ENCODE measurements at places on chromosomes 12 and 14. TPM values are rescaled to one million over a fixed set of nuclear protein-coding genes. Genes with fewer than 3 reads are reported as not detected.
A peak's percentile ranks its signal among the peaks of the same experiment; 100 is the strongest.

OR4K2 gene
- not detected for polyA plus RNA-seq

PIANP gene
- polyA plus RNA-seq = 3.4 TPM

C14orf93 gene
- 6.5 TPM for polyA plus RNA-seq

CLEC12A gene
- polyA plus RNA-seq = not detected

IL22 gene
- polyA plus RNA-seq = not detected

- H3K4me1 ChIP-seq = no peaks in the 10 kb centered on the region
- H3K36me3 ChIP-seq = no peaks in the 10 kb centered on the region
These were observed 53.7 kb downstream of the EFCAB11 start for GRCh38 chr14:89900802-89901201.

DNA sequence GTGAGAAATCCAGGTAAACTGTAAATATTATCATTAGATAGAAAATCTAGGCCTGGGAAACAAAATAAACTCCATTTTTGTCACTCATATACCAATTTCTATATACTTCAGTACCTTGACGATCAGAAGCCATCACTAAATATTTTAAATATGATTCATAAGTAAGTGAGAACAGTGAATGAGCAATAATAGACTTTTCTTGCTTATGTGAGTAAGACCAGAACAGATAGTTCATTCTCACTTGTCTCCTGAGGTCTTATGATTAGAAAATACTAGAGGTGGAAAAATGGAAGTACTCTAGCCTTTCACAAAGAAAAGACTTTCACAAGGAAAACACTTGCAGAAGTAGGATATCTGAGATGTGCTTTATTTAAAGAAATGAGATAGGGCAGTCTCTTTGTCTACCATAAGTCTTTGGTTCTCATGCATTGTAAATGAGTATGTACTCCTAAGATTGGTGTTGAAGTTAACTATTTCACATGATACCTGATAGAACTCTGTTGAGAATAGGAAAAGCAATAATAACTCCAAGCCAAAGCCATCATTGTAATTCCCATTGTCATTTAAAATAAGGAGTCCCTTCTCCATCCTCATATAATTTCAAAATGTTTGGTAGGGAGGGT is 10.1 kb upstream of the SMCO3 start:
- no peak overlapping the region for H3K27ac ChIP-seq
- H3K36me3 ChIP-seq = no peaks in the 10 kb centered on the region
- H3K4me3 ChIP-seq = no peak overlapping the region
- no peaks in the 10 kb centered on the region for H3K4me1 ChIP-seq

DNA sequence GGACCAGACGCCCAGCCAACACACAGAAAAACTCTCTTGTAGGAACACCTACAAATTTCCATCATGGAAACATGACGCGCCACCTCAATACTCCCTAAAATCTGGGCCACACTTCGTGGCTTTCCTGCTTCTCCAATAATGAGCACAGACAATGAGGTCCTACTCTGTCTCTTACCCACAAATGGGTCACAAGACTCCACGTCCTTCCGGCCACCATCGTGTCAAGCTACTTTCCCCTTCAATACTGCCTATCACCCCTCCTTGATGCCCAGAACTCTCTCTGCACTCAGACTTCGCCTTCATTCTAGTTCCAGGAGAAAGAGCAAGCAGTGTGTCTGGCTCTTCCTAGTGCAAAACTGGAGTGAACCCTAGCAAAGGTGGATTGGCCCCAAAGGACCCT is 28.1 kb downstream of the SBNO1 start:
- H3K36me3 ChIP-seq = peaks cover 10% of the 10 kb centered on the region
- no peaks in the 10 kb centered on the region for H3K4me1 ChIP-seq
- no peak for DNase-seq
- no peak overlapping the region for H3K27ac ChIP-seq
- no peak overlapping the region for H3K4me3 ChIP-seq

- H3K27ac ChIP-seq = peak within 1 kb of the TSS; percentile 86
- no peaks in the 10 kb centered on the region for H3K27me3 ChIP-seq
- peaks cover 4% of the 10 kb centered on the region for H3K4me1 ChIP-seq
- H3K4me3 ChIP-seq = peak within 1 kb of the TSS; percentile 94
- peak; percentile 89 for DNase-seq
These were observed at the start of gene CALM1 for GRCh38 chr14:90396341-90397339. TSS of gene CALM1 (plus strand) at chr14:90397029. CDS start at chr14:90397231, 202 bp downstream.

GRCh38 chr12:131716282-131716681 is 5.4 kb downstream of the SFSWAP start:
- DNase-seq = no peak
- H3K4me3 ChIP-seq = no peak overlapping the region
- H3K27me3 ChIP-seq = no peaks in the 10 kb centered on the region
- peaks cover 8% of the 10 kb centered on the region for H3K4me1 ChIP-seq

DNA sequence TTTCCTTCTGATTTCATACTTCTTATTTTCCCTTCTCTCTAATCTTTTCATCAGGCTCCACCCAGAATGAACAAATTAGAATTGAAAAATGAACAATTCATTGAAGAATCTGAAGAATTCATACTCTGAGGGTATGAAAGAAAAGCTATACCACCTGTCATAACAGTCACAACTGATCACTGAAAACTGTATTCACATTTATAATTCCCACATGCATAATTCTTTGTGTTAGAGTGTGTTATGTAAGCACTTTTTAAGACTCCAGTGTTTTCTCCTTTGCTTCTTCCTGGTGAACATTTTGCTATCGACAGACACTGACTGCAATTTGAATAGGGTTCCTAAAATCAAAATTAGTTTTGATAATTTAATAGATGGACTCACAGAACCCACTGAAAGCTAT is 271.2 kb downstream of the SLC16A7 start:
- H3K27ac ChIP-seq = no peak overlapping the region
- no peak overlapping the region for H3K4me3 ChIP-seq
- DNase-seq = no peak
- no peaks in the 10 kb centered on the region for H3K36me3 ChIP-seq

DNA sequence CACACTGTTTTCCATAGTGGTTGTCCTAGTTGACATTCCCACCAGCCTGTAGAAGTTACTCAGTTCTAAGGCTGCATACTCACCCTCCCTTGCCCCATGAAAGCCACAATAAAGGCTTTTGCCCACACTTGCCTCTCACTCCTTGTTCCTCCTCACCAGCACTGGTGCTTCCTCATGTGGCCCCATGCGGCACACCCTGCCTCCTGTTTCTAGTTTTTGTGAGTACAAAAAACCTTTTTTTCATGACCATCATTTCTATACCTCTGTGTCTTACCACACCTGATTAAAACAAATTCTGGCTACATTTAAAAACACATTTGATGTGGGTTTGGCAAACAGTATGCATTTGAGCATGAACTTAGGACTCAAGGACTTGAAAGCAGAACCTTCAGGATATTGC is 40.7 kb upstream of the RIN3 start:
- DNase-seq = no peak
- no peaks in the 10 kb centered on the region for H3K27me3 ChIP-seq
- no peak overlapping the region for H3K27ac ChIP-seq
- H3K4me3 ChIP-seq = no peak overlapping the region
- no peaks in the 10 kb centered on the region for H3K36me3 ChIP-seq

GRCh38 chr12:105030820-105031807 is 45.0 kb downstream of the NOPCHAP1 start:
- H3K4me3 ChIP-seq = no peak overlapping the region
- H3K4me1 ChIP-seq = no peaks in the 10 kb centered on the region
- no peaks in the 10 kb centered on the region for H3K27me3 ChIP-seq
- no peaks in the 10 kb centered on the region for H3K36me3 ChIP-seq
- no peak for DNase-seq
- H3K27ac ChIP-seq = no peak overlapping the region

DNA sequence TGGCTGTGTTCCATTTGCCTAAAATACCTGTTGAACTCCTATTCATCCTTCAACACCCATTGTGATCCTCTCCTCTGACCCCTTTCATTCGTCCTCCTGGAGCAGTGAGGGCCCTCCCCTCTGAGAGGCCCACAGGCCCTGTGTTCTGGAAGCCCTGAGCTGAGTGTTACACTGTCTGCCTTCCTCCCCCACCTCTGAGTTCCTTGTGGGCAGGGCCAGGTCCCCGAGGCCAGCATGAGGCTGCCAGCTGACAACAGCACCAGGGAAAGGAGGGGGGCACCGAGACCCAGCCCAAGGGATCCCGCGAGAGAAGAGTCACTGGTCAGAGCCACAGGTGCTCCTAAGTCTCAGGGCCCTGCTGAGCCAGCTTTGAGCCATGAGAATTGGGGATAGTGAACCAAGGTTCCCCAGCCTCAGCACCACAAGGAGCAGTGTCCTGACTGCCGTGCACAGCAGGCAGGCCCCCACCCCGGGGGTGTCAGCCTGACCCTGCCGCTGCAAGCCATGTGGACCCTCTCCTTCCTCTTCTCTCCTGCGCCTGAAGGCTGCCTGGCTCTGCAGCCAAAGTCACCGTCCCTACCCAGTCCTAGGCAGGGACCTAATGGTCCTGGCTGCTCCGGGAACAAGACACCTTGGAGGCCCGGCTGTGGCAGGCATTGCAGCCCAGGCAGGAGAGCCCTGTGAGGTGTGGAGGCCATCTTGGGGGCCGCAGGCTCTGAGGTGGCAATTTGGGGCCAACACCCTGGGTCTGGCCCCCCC is 52.5 kb downstream of the BEGAIN start:
- no peaks in the 10 kb centered on the region for H3K27me3 ChIP-seq
- no peak for DNase-seq
- no peak overlapping the region for H3K27ac ChIP-seq
- H3K4me3 ChIP-seq = no peak overlapping the region
- no peaks in the 10 kb centered on the region for H3K36me3 ChIP-seq
- no peaks in the 10 kb centered on the region for H3K4me1 ChIP-seq

- no peak for DNase-seq
- H3K27ac ChIP-seq = no peak overlapping the region
- no peak overlapping the region for H3K4me3 ChIP-seq
- no peaks in the 10 kb centered on the region for H3K36me3 ChIP-seq
These were observed 2.1 kb downstream of the HELB start for GRCh38 chr12:66304296-66304900.

- H3K27me3 ChIP-seq = no peaks in the 10 kb centered on the region
- H3K27ac ChIP-seq = no peak overlapping the region
- peaks cover 1% of the 10 kb centered on the region for H3K36me3 ChIP-seq
- DNase-seq = no peak
- no peak overlapping the region for H3K4me3 ChIP-seq
These were observed 16.2 kb upstream of the FUT8 start for GRCh38 chr14:65396082-65396910.

GRCh38 chr14:59622631-59623030 is 46.0 kb upstream of the CCDC175 start:
- no peaks in the 10 kb centered on the region for H3K27me3 ChIP-seq
- H3K27ac ChIP-seq = no peak overlapping the region
- H3K4me3 ChIP-seq = no peak overlapping the region
- no peaks in the 10 kb centered on the region for H3K4me1 ChIP-seq

DNA sequence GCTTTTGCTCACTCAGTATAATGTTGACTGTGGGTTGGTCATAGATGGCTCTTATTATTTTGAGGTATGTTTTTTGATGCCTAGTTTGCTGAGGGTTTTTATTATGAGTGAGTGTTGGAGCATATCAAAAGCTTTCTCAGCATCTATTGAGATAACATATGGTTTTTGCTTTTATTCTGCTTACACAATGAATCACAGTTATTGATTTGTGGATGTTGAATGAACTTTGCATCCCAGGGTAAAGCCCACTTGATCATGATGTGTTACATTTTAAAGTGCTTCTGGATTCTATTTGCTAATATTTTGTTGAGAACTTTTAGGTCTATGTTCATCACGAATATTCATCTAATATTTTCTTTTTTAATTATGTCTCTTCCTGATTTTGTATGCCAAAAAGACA is 1260.3 kb downstream of the TMEM121 start:
- H3K27ac ChIP-seq = no peak overlapping the region
- DNase-seq = peak; percentile 74
- peaks cover 3% of the 10 kb centered on the region for H3K27me3 ChIP-seq
- H3K4me3 ChIP-seq = no peak overlapping the region
- no peaks in the 10 kb centered on the region for H3K4me1 ChIP-seq

DNA sequence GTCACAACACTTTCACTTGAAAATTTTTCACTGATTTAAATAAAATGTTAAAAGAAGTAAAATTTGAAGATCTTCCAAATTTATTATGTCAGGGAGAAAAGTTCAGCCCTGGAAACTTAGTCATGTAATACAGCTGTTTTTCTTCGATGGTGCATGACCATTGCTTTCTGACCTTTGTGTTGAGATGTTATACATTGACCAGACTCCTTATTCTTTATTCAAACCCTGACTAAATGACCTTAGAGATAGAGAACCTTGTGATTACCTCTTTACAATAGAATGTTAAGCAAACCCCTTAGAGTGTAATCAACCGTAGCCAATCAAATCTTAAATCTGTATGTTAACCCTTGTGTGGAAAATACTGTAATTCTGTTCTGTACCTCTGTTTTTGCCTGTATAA is 34.5 kb downstream of the PLCZ1 start:
- no peak for DNase-seq
- no peaks in the 10 kb centered on the region for H3K4me1 ChIP-seq
- no peak overlapping the region for H3K4me3 ChIP-seq
- H3K27me3 ChIP-seq = no peaks in the 10 kb centered on the region

DNA sequence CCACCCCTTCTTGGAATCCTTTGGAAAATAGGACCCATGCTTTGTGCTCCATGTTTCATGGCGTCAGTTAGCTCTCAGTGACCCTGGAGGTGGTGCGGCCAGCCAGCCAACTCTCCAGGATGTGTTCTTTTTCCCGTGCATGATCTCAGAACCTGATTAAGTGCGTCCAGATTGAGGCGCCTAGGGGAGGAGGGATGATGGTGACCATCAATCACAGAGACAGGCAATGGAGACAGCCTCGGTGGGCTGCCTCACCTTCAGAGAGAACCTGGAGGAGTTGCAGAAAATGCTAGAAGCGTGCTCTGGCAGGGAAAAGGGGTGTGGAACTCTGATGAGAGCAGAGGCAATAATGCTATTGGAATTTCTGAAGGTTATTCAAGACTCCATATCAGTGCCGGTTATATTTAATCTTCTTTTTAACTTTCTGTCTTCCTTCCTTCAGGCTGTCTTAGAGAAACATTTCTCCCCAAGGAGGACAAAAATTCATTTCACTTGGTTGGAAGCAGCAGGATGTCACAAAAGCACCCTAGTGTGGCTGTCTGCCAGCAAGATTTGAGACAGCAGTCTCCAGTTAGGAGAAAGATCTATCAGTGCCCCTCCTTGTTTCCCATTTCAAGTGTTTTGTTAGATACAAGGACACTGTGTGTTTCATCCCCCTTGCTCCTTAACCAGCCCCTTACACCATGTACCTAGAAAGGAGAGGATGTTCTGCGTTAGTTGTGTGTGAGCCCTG is 53.3 kb upstream of the IGF1 start:
- no peak overlapping the region for H3K4me3 ChIP-seq
- no peaks in the 10 kb centered on the region for H3K27me3 ChIP-seq
- no peaks in the 10 kb centered on the region for H3K36me3 ChIP-seq
- no peak overlapping the region for H3K27ac ChIP-seq
- H3K4me1 ChIP-seq = no peaks in the 10 kb centered on the region
- DNase-seq = no peak

- no peak for DNase-seq
- H3K4me1 ChIP-seq = no peaks in the 10 kb centered on the region
- H3K27me3 ChIP-seq = no peaks in the 10 kb centered on the region
These were observed 443.6 kb upstream of the SYT1 start for GRCh38 chr12:78420991-78421390.
